ENCODE measurements at places on chromosomes 2 and 18. TPM values are rescaled to one million over a fixed set of nuclear protein-coding genes. Genes with fewer than 3 reads are reported as not detected.

KCNE4 gene
- polyA plus RNA-seq = 20.0 TPM

GRCh38 chr2:144745424-144745823 is 225.5 kb upstream of the ZEB2 start:
- no peak for DNase-seq

- no peak for DNase-seq
These were observed 19.2 kb upstream of the ASXL2 start for GRCh38 chr2:25897506-25897905.

DNA sequence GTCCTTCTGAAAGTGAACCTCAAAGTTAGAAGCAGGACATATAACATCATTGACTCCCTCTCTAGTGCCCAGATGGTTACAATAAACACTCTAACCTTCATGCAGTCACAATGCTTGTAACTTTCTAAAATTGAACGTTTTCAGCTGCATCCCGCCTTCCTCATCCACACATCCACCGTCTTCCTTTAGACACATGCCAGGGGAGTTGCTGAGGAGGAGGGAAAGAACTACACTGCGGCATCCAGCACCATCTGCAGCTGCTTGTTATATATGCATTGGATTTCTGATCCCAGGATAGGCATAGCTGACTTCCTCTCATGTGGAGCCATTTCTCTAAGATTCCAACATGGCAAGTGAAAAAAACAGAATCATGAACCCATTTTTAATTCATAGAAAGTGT is 96.8 kb downstream of the FBXO15 start:
- DNase-seq = no peak

GRCh38 chr2:88554189-88554588 is 73.1 kb downstream of the EIF2AK3 start:
- DNase-seq = no peak

C2orf81 gene
- 4.6 TPM for polyA plus RNA-seq
